ENCODE measurements at places on chromosomes 3 and 15.

DNA sequence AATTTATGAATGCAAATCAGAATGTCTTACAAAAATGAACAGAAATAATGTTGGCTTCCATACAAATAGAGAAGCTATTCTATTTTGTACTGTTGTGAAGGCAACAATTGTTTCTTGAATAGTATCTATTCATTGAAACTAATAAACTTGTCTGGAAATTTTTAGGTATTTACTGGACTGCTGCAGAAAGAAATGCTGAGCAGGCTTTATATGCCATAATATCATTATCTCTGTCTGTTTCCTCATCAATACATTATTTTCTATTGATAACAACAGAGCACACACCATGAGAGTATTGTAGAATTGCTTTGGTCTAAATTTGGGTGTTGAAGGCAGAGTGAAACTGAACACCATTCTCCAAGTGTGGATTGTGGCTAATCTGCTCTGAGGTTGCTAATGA lies 216.5 kb upstream of the CGNL1 start:
- DNase-seq = no peak

GRCh38 chr3:40574661-40575060 lies 49.9 kb downstream of the ZNF621 start:
- no peak for DNase-seq

DNA sequence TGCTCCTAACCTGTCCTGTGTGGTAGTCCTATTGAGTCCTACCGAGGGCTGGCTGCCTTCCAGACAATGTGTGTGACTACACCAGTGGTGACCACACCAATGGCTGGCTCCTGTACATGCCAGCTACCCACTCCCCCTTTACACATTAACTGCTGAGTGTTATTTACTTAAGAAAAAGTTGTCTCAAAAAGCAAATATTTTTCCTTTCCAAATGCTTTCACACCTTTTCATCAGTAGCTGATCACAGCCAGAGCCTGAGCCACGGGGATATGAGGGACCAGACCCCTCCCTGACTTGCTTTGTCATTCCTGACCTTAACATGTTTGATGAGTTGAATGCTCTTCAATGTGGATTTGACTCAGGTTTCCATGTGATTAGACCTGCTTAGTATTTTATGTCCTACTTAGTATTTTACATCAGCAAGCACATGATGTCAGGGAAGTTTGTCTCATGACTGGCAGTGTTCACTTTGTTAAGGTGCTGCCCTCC lies 29.6 kb upstream of the GREM1 start:
- no peak for DNase-seq

- DNase-seq = no peak
Observed at GRCh38 chr3:152235709-152236298, 32.9 kb upstream of the MBNL1 start.

GRCh38 chr3:39980058-39980457 lies 170.6 kb downstream of the MYRIP start:
- no peak for DNase-seq

- DNase-seq = no peak
Observed at GRCh38 chr3:149600634-149601033, 57.2 kb downstream of the WWTR1 start.

DNA sequence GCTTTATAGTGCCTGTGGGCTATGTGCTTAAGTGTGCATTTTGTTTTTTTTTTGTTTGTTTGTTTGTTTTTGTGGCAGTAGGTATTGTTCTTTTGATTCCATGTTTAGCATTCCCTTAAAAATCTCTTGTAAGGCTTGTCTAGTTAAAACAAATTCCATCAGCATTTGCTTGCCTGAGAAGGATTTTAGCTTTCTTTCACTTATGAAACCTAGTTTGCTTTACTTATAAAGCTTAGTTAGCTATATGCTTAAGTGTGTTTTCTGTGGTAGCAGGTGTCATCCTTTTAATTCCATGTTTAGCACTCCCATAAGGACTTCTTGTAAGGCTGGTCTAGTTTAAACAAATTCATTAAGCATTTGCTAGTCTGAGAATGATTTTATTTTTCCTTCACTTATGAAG lies 17.3 kb downstream of the IL16 start:
- no peak for DNase-seq

- no peak for DNase-seq
Observed at GRCh38 chr3:127651516-127652172, 21.1 kb upstream of the ABTB1 start.

- no peak for DNase-seq
Observed at GRCh38 chr3:2513986-2514385, 415.3 kb downstream of the CNTN4 start.

DNA sequence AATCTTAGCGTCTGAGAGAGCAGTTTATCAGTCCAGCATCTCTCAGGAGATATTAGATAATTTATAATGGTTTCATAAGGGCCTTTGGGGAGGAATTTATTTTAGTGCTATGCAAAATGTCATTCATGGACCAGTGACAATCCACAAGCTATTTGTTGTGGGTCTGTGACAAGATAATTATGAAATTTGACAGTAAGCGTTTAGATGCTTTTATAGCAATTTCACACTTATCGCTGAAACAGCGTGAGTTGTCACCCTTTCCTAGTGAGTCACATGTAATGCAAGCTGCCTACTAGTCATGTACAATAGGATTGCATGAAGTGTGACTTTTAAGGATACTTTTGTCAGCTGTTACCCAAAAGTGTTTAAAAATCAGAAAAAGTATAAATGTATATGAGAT lies 315.6 kb upstream of the THBS1 start:
- no peak for DNase-seq

DNA sequence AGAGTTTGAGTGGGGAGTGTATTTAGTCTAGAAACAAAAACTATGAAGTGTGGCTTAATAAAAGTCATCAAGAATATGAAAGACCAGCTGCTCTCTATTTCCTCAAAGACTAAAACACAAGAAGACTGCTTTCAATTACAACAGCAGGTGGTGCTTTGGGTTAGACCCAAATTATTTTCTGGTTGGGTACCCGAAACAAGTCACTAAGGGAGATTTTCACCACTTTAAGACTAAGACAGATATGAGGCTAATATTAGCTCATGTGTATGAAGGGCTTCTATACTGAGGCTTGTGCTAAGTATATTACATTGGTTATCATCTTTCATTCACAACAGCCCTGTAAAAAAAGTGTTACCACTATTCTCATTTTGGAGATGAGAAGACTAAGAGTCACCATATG lies 43.1 kb downstream of the COL8A1 start:
- no peak for DNase-seq

- no peak for DNase-seq
Observed at GRCh38 chr3:172687501-172687900, 23.4 kb downstream of the NCEH1 start.

GRCh38 chr15:100284191-100284590 lies 57.6 kb downstream of the ADAMTS17 start:
- no peak for DNase-seq

DNA sequence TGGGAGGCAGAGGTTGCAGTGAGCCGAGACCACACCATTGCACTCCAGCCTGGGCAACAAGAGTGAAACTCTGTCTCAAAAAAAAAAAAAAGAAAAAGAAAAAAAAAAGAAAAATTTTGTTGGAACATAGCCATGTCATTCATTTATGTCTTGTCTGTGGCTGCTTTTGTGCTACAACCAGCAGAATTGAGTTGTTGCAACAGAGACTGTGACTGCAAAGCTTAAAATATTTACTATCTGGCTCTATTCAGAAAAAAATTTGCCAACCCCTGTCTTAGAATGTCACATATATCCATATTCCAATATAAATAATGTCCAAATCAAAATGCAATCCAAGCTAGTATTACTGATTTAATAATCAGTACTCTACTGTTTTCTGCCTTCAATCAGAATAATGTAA lies 25.1 kb downstream of the CD80 start:
- DNase-seq = no peak

GRCh38 chr15:25664761-25665160 lies 198.4 kb downstream of the ATP10A start:
- no peak for DNase-seq

DNA sequence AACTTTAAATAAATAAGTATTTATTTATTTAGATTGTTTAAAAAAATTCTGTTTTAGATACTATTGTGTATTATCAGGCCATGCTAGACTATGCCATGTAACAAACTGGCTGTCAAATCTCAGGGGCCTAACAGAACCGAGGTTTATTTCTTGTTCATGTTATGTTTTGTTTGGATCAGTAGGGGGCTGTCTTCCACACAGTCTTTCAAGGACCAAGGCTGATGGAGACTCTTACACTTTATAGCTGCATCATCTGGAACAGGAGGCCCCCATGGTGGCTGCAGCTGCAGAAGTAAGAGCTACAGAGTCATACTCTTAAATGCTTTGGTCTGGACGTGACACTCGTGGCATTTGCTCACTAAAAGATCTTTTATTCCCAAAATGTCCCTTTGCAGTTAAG lies 33.0 kb upstream of the ARL14 start:
- DNase-seq = no peak

DNA sequence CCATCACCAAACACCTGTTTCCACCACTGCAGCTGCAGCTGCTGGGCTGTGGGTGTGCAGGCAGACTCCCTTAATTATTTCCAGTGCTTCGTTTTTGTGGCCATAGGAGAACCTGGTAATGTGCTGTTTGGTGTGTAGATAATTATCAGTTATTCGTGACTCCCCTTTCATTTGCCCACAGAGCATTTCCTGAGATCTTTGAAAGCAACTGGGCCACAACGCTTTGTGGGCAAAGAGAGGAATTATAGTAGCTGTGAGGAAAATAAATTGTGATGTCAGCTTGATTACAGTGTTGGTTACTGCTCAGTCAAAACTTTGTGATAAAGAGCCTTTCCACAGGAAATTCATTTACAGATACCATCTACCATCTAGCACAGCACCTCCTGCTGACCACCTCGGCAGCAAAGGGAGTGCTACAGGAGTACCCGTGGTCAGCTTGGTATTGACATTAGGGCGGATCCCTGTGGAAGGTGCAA lies 193.3 kb upstream of the SLCO3A1 start:
- DNase-seq = no peak

- DNase-seq = no peak
Observed at GRCh38 chr3:117734496-117734895, 1024.9 kb downstream of the TUSC7 start.

GRCh38 chr3:17367171-17367570 lies 375.3 kb downstream of the TBC1D5 start:
- no peak for DNase-seq

GRCh38 chr15:69908590-69909420 lies 188.9 kb downstream of the TLE3 start:
- no peak for DNase-seq

DNA sequence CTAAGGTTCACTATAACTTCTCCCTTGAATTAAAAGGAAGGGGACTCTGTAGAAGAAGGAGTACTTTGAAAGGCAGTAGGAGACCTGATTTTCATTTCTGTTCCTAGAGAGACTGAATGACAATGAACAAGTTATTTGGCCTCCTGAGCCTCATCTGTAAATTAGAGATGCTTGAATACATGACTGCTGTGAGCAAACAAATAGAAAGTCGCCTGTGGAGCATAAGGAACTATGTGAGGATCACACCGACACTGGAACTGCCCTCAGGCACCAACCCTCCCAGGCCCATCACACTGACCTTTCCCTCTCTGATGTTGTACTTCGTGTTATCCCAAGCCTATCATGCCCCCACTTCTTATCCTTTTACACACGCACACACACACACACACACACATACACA lies 48.6 kb downstream of the IMPG2 start:
- no peak for DNase-seq

GRCh38 chr15:46892621-46893160 lies 824.6 kb upstream of the SEMA6D start:
- DNase-seq = no peak

DNA sequence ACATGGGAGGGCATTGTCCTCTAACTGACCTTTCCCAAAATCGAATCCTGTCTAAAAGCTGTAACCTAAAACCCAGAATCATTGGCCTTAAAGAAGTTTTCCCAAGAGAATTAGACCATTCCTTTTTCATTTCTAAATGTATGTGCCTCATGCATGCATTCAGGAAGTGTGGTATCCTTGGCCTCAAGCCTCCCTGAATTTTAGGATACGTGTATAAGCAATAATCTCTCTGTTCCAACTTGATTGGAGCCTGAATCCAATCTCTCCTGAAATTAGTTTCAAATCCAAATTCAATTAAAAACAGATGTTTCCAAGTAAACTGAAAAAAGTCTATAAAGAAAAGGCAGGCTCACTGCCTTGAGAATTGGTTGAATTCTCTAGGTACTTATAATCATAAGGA lies 86.0 kb upstream of the VEPH1 start:
- DNase-seq = no peak

GRCh38 chr3:133991209-133991608 lies 38.5 kb downstream of the SLCO2A1 start:
- DNase-seq = no peak

DNA sequence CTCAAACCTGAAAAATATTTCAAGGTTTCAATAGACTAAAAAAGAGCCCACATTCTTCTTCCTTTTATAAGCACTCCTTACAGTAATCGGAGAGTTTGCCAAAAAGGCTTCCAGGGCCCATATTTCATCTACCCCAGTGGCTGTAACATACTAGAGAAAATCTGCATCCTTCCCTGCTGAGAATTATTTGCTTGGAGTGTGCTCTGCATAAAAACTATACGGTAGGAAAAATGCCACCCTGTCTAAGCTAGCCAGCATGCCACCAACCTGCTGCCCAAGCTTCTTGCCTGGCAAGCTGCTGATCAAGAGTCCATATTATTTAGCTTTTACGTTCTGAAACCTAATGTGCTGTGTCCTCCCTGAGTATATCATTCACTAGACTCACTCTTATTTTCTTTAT lies 107.1 kb downstream of the FGF12 start:
- no peak for DNase-seq

GRCh38 chr3:29644261-29644660 lies 363.4 kb downstream of the RBMS3 start:
- DNase-seq = no peak

DNA sequence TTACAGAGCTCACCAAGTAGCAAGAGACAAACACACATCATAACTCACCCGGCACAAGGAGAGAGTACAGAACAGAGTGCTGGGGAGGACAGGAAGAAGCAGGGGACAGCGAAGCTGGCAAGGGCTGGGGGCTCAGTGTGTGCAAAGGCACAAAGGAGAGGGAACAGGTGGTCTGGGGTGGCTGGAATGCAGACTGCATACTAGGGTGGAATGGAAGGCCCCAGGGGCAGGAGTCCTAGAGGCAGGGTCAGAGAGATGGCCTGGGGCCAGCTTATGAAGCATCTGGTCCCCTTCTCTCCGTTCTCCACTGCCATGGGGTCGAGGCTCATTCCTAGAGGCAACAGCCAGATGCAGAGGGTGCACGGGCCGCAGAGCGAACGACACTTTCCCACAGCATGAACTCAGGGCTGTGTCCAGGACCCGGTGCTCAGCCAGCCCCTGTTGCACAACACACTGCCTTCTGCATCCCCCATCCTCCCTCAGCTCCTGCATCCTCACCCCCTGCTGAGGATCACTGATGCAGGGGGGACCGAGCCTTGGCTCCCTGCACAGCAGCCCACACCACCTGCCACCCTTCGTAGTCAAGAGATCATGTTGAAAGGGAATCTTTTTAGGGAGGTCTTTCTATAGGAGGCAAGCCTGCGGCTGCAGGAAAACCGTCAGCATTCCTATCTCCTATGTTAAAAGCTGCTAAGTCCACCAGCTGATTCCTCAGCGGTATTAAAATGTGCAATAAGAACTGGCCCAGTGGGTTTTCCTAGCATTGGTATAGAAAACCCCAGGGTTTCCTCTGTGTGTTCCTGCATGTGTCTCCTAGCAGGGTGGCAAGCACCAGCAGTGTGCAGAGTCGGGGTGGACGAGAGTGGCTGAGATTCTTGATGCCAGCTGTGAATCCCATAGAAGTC lies 293.5 kb downstream of the UACA start:
- no peak for DNase-seq

GRCh38 chr3:53486961-53487654 lies 7.3 kb upstream of the CACNA1D start:
- DNase-seq = no peak

Data from stimulated activated CD4-positive, alpha-beta T cell treated with anti-CD3 and anti-CD28 coated beads, Interleukin-4, amount 100 ng/mL, for 4 hours (primary cell).